RPMI7951 (cell line): ENCODE measurements at places on chromosomes 5 and 9. TPM values are rescaled to one million over a fixed set of nuclear protein-coding genes. Genes with fewer than 3 reads are reported as not detected.

Gene KLF4
- 4.9 and 5.0 TPM in 2 replicates for total RNA-seq

Gene AFAP1L1
- total RNA-seq, result 14.3 and 14.8 TPM in 2 replicates

Gene C1QTNF2
- total RNA-seq, result 3.5 and 4.8 TPM in 2 replicates

Gene LYRM7
- 10.1 and 12.2 TPM in 2 replicates for total RNA-seq

Gene HABP4
- total RNA-seq, result 8.8 and 9.4 TPM in 2 replicates

Gene MRPS30
- total RNA-seq, result 43.1 and 51.9 TPM in 2 replicates

Gene FAM78A
- 0.24 and 2.0 TPM in 2 replicates for total RNA-seq

Gene DRD1
- not detected in 2 replicates for total RNA-seq

Gene GKAP1
- total RNA-seq, result 0.29 and 0.72 TPM in 2 replicates

Gene LHX6
- total RNA-seq, result under 0.01 and 0.12 TPM in 2 replicates

Gene WDR55
- 11.2 and 15.4 TPM in 2 replicates for total RNA-seq

Gene PCDHB16
- total RNA-seq, result 2.0 and 2.1 TPM in 2 replicates

Gene ALDH1A1
- total RNA-seq, result not detected in 2 replicates

DNA sequence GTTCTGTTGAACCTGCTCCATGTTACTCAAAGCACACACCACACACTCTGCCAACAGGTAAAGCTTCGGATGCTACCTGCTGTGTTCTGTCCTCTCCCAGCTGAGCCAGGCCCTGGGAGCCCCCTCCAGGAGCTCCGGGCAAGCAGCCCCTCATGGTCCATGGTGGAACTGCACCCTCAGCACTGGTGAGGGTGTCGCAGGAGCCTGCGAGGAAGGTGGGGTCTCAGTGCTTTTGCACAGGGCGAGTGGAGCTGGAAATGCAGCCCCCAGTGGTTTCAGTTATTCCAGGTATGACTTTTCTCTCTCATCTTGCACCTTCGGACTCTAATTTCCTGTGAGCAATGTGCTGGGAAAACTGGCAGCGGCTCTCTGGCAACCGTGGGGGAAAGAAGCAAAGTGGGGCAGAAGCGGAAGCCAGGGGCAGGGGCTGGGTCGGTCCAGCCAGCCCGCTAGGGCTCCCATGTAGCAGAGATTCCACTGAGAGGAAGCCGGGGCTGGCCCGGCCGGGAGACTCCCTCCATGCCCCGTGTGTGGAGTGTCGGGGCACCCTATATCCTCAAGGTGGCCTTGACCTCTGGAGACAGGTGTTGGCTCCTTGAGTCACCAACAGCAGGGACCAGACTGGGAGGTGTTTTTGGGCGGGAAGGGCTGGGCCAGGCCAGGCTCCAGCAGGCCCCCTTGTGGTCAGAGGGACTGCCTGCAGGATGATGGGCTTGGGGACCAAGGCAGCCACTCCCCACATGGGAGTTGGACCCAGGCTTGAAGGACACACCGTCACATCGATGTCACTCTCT is 75.6 kb upstream of the PRSS3 start:
- no peak for DNase-seq

DNA sequence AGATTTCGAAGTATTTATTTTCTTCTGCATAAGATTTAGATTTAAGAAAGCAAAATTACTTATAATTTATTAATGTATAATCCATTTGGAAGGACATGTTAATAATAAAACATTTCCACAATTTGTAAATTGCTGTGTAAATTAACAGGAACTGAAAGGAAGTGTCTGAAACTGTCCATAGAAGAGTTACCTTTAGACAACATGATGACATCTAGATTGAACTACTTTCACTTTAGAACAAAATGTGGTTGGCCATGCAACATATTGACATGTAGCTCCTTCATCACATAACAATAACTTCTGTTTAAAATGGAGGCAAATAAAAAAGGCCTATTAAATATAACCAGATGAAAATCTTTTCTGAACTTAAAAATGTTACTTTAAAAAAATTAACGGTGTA is 1849.5 kb upstream of the ACO1 start:
- no peak for DNase-seq

DNA sequence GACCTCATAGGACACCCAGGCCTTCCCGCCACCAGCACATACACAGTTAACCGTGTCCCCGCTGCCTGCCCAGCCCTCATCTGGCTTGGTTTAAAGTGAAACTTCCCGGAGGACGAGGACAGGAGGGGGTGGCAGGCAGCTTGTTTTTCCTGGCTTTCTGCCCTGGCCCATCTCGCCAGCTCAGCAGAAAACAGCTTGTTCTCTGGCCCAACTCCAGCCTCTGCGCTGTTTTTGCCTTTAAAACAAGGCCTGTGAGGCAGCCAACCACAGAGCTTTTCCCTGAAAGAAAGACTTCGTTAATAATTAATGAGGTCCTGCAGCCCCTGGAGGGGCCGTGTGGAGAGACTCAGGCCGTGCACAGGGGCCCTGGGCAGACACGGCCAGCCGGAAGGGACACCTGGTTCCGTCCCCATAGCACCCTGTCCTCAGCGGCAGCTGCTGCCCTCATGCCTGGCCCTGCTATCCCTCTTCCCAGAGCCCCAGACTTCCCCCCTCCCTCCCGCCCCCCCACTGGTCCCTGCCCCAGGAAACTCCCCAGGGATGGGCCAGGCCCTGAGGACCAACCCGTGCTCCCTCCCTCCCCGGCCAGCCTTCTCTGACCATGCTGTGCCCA is 108.7 kb downstream of the RXRA start:
- DNase-seq, result peak; percentile 93

- DNase-seq, result no peak
Measured at GRCh38 chr9:79250806-79251205, 321.0 kb upstream of the TLE4 start.

- DNase-seq, result no peak
Measured at GRCh38 chr5:174687503-174687902, 36.9 kb upstream of the MSX2 start.

- no peak for DNase-seq
Measured at GRCh38 chr5:96292582-96293247, 140.3 kb downstream of the PCSK1 start.

DNA sequence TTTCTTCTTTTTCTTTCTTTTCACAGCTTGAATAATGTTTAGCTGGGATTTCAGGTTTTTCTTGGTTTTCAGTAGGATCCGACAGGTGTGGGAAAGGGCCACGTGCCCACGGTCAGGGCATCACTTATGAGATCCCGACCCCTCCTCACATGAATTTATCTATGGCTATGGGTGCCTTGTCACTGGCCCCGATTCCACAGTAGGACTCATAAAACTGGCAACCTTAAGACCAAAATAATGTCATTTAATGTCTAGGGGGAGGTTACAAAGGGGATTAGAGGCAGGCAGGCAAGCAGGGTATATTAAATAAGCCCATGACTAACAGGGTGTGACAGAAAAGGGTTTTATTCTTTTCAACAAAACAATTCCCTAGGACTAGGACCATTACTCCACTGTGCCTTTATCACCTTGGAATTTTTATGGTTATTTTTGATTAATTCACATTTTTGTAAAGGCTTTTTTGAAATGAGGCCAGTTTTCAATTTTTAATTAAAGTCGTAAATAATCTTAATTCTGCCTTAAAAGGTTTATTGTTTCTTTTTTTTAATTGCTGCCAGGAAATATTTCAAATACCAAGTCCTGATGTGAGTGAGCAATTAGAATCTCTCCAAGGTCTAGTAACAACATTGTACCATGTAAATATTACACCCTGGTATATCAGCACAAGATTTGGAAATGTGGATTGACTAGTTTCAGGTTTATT is 370.4 kb downstream of the GLIS3 start:
- no peak for DNase-seq

GRCh38 chr9:120741701-120742100 is 27.4 kb upstream of the MEGF9 start:
- no peak for DNase-seq

- DNase-seq, result no peak
Measured at GRCh38 chr9:134627417-134628353, 13.9 kb upstream of the COL5A1 start.

GRCh38 chr5:149426931-149427330 is 47.8 kb upstream of the IL17B start:
- peak; percentile 43 for DNase-seq

DNA sequence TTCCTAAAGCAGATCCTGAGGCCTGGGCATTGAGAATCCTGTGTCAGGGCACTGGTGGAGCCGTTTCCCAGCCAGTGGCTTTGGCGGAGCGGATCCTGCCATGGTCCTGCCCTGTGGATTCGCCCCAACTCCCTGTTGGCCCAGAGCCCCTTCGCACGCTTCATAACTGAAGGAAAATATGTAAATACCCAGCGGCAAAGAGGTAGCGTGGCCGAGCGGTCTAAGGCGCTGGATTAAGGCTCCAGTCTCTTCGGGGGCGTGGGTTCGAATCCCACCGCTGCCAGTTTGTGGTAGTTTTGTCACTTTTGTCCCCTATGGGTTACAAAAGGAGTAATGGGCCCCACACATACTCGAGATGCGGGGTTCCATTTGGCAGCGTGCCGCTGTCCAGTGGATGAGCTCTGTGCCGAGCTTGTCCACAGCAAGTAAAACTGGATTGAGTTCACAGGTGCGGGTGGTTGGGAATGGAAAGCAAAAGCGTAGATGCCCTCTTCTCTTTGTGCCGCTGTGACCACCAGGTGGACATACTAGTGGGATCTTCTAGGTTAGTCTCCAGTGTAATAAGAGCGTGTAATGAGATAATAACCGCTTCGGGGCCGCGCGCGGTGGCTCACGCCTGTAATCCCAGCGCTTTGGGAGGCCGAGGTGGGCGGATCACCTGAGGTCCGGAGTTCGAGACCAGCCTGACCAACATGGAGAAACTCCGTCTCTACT is 17.3 kb downstream of the TRIM7 start:
- DNase-seq, result peak; percentile 87

DNA sequence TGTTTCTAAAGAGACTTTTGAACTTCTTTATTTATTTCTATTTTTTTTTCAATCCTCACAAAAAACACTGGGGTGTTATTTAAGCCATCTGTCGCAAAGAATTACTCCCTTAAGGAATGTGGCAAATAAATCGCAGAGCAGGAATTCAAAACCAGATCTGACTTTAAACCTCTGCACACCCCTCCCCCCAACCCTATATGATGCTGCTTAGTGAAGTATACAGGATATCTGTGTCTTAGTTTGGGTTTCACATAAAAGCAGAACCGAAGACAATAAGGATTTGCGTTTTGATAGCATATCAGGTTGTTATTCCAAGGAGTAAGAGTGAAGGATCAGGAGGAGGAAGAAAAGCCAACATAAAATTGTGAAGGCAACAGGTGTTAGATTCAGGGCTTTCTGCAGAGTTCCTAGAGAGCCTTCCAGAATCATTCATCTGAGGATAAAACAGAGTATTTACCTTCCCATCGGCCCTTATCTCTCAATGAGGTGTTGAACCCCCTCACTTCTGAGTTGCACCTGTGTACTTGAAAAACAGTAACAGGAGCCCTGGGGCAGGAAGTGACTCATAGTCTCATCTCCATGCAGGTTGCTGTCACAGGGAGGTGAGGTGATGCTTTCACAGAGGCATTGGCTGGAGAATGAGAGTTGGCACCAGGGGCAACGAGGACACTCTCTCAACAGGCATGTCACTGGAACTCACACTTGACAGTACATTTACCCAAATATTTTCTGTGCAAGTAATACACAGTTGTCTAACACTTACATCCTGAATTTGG is 33.5 kb upstream of the DMRT3 start:
- no peak for DNase-seq

- no peak for DNase-seq
Measured at GRCh38 chr5:133706506-133707430, 94.4 kb upstream of the FSTL4 start.

GRCh38 chr5:153753645-153754432 is 263.4 kb downstream of the GRIA1 start:
- DNase-seq, result no peak

- DNase-seq, result no peak
Measured at GRCh38 chr9:118009614-118010013, 305.4 kb downstream of the TLR4 start.

DNA sequence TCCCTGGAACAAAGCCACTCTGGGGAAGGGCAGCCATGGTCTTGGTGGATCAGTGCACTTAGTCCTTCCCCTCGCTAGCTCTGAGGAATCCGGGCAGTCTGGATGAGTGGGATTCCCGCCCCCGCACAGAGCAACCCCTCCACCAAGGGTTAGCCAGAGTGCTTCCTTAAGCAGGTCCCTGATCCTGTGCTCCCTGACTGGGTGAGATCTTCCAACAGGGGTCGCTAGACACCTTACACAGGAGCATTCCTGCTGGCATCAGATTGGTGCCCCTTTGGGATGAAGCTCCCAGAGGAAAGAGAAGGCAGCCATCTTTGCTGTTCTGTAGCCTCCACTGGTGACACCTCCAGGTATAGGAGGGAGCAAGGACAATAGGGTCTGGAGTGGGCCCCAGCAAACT is 228.8 kb downstream of the AP3B1 start:
- DNase-seq, result peak; percentile 18

GRCh38 chr5:458547-459353 is 15.8 kb downstream of the EXOC3 start:
- DNase-seq, result peak; percentile 76

DNA sequence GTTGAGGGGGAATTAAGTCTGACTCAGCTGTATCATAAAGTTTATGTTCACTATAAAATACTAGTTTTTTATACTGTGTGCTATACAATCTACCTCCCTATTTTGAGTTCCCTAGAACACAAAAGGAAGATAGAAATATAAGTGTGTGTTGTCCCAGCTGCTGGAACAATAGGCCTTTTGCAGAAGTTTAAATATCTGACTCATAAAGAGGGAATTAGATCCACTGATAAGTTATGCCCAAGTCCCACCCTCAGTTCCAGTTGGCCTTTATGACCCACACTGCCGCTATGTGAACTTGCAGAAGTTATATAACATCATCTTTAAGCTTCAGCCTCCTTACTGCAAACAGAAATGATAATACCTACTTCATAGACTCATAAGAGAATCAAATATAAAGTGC is 88.5 kb upstream of the DAB2 start:
- DNase-seq, result peak; percentile 76

DNA sequence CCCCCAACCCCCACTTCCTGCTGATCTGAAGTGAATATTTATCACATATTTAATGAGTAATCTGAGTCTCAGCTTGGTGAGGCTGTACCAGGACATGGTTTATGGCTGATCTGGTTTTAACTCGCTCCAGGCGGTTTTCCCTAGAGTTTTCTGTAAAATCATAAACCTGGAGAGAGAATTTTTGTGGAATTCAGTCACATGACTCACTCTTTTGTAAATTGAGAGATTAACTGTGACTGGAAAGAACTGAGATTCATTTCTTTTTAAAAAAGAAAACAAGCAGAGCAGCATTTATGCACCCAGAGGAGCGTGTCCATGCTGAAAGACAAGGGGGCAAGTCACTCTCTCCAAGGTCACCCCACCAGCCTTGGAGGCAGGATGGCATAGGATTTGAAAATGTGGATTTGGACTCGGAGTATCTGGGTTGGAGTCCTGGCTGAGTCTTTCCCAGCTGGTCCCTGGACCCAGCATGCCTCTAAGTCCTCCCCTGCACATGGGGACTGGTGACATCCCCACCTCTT is 81.8 kb downstream of the ZNF618 start:
- peak; percentile 84 for DNase-seq

- no peak for DNase-seq
Measured at GRCh38 chr9:133342570-133342969, 5.4 kb downstream of the MED22 start.

DNA sequence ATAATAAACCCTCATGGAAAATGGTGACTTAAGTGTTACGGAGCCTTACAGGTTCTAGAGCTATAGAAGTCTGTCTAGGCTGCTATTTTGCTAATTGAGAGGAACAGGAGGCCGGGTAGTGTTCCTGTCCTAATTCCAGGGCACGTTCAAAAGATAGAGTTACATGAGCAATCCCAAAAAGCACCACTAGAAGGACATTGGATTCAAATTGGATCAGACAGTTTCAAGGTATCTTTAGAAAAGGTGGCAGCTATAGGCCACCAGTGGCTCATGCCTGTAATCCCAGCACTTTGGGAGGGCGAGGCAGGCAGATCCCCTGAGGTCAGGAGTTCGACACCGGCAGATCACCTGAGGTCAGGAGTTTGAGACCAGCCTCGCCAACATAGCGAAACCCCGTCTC is 458.8 kb downstream of the TMEM232 start:
- no peak for DNase-seq

GRCh38 chr5:100017520-100018262 is 517.5 kb upstream of the FAM174A start:
- no peak for DNase-seq
